ENCODE measurements at places on chromosomes 13 and 19. TPM values are rescaled to one million over a fixed set of nuclear protein-coding genes. Genes with fewer than 3 reads are reported as not detected.

DNA sequence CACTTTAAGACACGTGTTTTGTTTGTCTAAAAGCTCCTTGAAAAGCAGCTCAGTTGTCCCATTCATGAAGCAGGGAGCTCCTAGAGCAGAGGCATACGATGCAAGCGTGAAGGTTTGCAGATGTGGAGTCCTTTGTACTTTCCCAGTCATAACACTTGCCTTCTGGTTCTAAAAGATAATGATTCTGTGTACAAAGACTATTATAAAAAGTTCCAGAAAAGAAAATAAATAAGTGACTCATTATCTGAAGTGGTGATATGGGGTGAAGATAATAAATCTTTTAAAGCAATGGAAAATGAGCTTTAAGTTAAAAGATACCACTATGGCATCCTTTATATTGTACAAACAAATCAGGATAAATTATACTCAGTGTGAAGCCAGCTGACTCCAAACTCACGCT lies 569.9 kb downstream of the MYO16 start:
- H3K36me3 ChIP-seq = no peaks in the 10 kb centered on the region
- H3K27ac ChIP-seq = no peak overlapping the region
- no peak overlapping the region for H3K4me3 ChIP-seq
- no peaks in the 10 kb centered on the region for H3K27me3 ChIP-seq
- DNase-seq = no peak
- H3K4me1 ChIP-seq = no peaks in the 10 kb centered on the region

DNA sequence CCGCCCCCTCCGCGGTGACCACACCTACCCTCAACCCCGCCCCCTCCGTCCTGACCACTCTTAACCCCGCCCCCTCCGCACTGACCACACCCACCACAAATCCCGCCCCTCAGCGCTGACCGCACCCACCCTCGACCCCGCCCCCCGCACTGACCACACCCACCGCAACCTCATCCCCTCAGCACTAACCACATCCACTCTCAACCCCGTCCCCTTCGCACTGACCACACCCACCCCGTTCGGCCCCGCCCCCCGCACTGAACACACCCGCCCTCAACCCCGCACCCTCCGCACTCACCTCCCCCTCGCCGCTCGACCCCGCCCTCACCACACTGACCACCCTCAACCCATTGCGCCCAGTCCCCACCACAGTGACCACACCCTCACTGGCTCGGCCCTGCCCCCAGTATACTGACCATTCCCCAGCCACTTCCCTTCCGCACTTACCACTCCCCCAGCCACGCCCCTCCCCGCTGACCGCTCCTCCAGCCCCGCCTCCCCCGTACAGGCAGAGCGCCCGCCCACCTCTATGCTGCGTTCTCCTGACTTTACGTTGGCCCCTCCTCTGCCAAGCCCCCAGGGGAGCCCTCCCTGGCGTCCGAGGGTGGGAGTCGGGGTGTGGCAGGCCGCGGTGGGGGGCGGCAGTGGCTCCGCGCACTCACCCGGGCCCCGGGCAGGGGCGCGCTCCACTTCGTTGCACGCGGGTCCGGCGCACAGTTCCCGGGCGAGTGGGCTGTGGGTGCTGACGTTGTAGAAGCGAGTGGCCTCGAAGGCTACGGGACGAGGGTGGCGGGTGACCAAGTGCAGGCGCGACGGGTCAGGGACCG lies 8.4 kb downstream of the F2RL3 start:
- peaks cover 62% of the 10 kb centered on the region for H3K4me1 ChIP-seq
- H3K27me3 ChIP-seq = no peaks in the 10 kb centered on the region
- peak; percentile 96 for DNase-seq
- H3K27ac ChIP-seq = peak overlapping the region; percentile 88
- H3K4me3 ChIP-seq = peak overlapping the region; percentile 71
- peaks cover 7% of the 10 kb centered on the region for H3K36me3 ChIP-seq

- DNase-seq = no peak
- no peaks in the 10 kb centered on the region for H3K36me3 ChIP-seq
- H3K27ac ChIP-seq = no peak overlapping the region
- no peak overlapping the region for H3K4me3 ChIP-seq
- H3K4me1 ChIP-seq = no peaks in the 10 kb centered on the region
- no peaks in the 10 kb centered on the region for H3K27me3 ChIP-seq
Observed at GRCh38 chr13:39776439-39776838, 121.0 kb downstream of the COG6 start.

GRCh38 chr13:65011378-65011777 lies 2218.8 kb downstream of the PCDH9 start:
- no peaks in the 10 kb centered on the region for H3K27me3 ChIP-seq
- DNase-seq = no peak
- H3K4me3 ChIP-seq = no peak overlapping the region
- H3K4me1 ChIP-seq = no peaks in the 10 kb centered on the region

DNA sequence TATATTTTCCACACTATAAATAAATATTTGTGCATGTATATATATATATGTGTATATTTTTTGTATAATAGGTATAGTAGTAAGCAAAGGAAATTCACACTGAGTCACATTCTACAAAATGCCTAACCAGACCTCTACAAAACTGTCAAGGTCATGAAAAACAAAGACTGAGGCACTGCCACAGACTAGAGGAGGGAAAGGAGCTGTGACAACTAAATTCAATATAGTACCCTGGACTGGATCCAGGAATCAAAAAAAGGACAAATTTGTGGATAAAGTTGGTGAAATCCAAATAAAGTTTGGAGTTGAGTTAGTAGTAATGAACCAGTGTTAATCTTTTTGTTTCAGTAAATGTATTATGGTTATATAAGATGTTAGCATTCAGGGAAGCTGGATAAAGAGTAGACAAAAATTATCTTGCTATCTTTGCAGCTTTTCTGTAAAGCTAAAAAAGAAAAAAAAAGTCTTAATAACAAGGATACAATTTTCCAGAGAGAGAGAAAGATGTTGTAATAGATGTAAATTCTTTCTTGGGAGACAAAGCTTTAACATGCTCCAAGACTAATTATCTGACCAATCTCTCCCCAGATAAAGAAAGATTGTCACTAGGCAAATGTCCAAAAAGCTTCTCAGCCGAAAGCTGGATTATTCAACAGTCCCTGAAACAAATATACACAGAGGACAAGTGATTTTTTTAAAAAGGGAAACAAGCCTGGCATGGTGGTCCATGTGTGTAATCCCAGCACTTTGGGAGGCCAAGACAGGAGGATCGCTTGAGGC lies 19.1 kb downstream of the SYDE1 start:
- H3K4me3 ChIP-seq = no peak overlapping the region
- no peak for DNase-seq
- peaks cover 5% of the 10 kb centered on the region for H3K27me3 ChIP-seq
- H3K27ac ChIP-seq = peak overlapping the region; percentile 66
- H3K36me3 ChIP-seq = peaks cover 7% of the 10 kb centered on the region
- peaks cover 5% of the 10 kb centered on the region for H3K4me1 ChIP-seq

GRCh38 chr13:97752961-97753668 lies 200.4 kb upstream of the IPO5 start:
- H3K27ac ChIP-seq = no peak overlapping the region
- no peak for DNase-seq
- no peaks in the 10 kb centered on the region for H3K36me3 ChIP-seq
- no peaks in the 10 kb centered on the region for H3K4me1 ChIP-seq
- no peak overlapping the region for H3K4me3 ChIP-seq

DNA sequence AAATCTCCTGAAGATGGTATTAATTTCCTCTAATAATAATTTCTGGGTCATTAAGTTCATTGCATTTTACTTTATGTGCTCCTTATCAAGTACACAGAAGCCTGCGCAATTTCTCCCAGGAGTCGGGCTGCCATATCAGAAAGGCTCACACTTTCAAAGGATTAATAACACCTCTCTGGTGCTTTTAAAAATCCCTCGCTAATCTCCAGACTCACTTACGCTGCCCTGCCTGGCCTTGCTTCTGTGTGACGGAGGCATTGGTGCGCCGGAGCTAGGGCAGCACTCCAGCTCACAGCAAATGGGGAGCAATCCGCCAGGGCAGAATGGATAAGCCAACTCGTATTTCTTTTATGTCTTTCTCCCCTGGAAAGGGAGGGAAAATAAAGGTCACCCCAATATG lies 300.8 kb downstream of the EFNB2 start:
- no peak overlapping the region for H3K4me3 ChIP-seq
- H3K36me3 ChIP-seq = no peaks in the 10 kb centered on the region
- DNase-seq = no peak
- no peak overlapping the region for H3K27ac ChIP-seq
- no peaks in the 10 kb centered on the region for H3K4me1 ChIP-seq

DNA sequence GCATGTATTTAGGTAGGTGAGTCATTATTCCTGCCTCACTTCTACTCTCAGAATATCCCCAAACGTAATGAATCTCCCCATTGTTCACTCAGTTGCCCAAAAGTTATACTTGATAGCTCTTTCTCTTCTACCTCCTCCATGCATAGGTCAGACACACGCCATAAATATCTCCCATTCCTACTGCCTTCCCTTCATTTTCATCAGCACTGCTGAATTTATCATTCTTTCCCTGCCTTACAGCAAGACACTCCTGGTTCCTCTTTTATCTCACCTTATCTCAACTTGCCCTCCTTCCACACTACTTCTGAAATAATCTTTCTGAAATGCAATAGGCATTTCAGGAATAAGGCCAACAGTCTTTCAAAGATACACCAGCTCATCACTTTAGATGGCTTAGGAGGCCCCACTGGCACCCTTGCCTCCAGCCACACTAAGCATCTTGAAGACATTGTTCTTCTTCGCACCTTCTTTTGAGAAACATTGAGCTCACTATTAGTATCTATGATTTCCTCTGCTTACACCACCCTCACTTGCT lies 333.9 kb downstream of the MYO16 start:
- DNase-seq = no peak
- H3K4me1 ChIP-seq = no peaks in the 10 kb centered on the region
- H3K36me3 ChIP-seq = peaks cover 2% of the 10 kb centered on the region

- peaks cover 15% of the 10 kb centered on the region for H3K27me3 ChIP-seq
- no peak overlapping the region for H3K27ac ChIP-seq
- no peaks in the 10 kb centered on the region for H3K36me3 ChIP-seq
- DNase-seq = no peak
Observed at GRCh38 chr13:40389081-40389641, 277.3 kb downstream of the FOXO1 start.

DNA sequence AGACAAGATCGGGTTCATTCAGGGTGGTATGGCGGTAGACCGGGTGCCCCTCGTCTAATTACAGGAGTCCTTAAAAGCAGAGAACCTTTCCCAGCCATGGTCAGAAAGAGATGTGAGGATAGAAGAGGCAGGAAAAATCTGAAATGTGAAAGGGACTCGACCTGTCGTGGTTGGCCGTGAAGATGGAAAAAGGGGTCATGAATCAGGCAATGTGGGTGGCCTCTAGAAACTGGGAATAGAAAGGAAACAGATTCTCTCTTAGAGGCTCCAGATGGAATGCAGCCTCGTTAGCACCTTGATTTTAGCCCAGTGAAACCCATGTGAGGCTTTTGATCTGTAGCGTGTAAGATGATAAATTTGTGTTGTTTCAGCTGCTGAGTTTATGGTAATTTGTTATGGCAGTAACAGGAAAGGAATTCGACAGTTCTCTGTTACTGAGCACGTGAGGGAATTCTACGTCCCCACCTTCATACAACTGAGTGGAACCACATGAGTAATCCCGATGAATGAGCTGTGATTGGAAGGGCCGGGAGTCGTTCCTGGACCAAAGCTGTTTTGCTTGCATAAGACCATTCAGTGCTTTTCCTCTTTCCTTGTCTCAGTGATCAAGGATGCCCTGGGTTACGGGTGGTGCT lies 11.0 kb upstream of the CA11 start:
- no peaks in the 10 kb centered on the region for H3K27me3 ChIP-seq
- H3K36me3 ChIP-seq = no peaks in the 10 kb centered on the region
- H3K27ac ChIP-seq = no peak overlapping the region
- no peak overlapping the region for H3K4me3 ChIP-seq
- DNase-seq = no peak

DNA sequence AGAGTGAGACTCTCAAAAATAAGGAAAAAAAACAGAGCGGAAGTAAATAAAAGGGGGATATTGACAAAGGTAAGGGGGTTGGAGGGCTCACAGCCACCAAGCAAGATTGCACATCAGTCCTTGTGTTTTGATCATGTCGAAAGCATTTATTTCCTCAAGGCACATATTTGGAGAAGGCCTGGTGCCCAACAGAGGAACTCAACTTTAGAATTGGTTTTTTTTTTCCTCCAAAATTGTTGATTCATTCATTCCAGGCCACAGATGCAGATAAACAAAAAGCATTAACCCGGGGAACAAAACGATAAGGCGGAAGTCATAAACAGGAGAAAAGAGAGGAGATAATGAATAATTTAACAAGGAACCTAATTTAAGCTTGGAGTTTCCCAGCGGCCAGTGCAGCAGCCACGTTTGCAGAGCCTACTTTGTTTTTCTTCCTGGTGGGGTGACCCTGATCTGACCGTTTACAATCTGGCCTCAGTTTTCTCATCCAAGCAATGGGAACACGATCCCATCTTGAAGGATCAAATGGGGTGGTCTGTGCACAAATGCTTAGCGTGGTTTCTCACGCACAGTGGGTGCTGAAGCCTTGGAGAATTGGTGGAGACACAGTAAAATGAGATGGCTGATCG lies 2.1 kb upstream of the PTPRS start:
- peaks cover 17% of the 10 kb centered on the region for H3K4me1 ChIP-seq
- H3K27me3 ChIP-seq = peaks cover 11% of the 10 kb centered on the region
- DNase-seq = no peak
- H3K4me3 ChIP-seq = no peak overlapping the region
- H3K27ac ChIP-seq = no peak overlapping the region

- no peak overlapping the region for H3K4me3 ChIP-seq
- no peaks in the 10 kb centered on the region for H3K4me1 ChIP-seq
- no peaks in the 10 kb centered on the region for H3K36me3 ChIP-seq
- no peak for DNase-seq
Observed at GRCh38 chr13:72590091-72590740, 137.2 kb downstream of the MZT1 start.

DNA sequence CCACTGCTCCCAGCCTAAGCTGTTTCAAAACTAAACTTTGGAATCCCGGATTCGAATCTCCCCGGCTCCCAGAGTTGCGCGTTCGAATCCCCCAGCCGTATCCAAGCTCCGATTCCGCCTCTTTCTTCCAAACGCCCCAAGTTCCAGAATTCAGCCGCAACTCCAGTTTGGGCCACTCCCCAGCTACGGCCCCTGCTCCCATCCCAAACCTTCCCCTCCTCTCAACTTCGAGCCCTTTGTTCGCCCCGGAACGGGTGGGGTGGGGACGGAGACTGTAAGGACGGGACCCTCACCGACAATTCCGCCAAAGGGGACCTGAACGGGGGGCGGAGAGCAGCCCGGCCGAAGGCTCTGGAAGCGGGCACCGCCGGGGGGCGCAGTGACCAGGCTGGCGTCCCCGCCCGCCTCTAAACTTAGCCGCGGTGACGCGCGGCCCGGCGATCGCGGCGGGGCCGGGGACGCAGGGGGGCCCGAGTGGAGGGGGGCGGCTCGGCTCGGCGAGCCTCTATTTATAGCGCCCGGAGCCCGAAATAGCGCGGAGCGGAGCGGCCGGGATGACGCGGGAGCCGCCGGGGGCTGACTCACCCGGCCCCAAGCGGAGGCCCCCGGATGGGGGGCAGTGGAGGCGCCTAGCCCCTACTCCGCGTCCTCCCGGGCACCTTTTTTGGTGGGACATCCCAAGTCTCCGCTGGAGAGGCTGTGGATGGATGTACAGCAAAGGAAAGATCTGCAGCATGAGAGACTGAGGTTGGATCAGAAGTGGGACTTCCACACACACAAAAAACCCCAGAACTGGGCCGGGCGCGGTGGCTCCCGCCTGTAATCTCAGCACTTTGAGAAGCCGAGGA lies 4.9 kb upstream of the ERCC1 start:
- no peaks in the 10 kb centered on the region for H3K27me3 ChIP-seq
- H3K4me3 ChIP-seq = peak overlapping the region; percentile 71
- H3K36me3 ChIP-seq = no peaks in the 10 kb centered on the region
- peaks cover 34% of the 10 kb centered on the region for H3K4me1 ChIP-seq
- peak overlapping the region; percentile 87 for H3K27ac ChIP-seq

Gene ZNF71
- total RNA-seq = 0.13 TPM

Gene TNNT1
- 207 TPM for total RNA-seq

Gene NKPD1
- total RNA-seq = 0.04 TPM

Gene POLR1G
- 32.1 TPM for total RNA-seq

Gene ABHD13
- 4.3 TPM for total RNA-seq

Gene CEACAM21
- 0.18 TPM for total RNA-seq

Gene FPR1
- 0.18 TPM for total RNA-seq

Gene INAFM1
- 26.6 TPM for total RNA-seq
